ENCODE measurements at places on chromosomes 2 and 18.

DNA sequence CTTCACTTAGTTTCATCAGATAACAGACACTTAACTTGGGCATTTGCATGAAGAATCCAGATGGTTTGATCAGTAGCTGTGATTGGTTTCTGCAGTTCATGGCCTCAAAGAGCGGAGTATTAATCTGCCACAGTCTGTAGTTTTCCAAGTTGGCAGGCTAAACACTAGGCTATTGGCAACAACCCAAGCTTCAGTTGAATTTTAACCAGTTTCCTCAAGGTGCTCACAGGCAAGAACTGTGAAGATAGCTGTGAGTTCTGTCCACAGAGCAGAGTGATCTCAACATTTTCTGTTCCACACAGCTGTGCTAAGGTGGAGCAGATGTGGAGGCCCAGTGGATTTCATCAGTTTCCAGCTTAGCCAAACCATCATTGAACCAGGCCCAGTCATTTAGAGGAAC is 469.5 kb upstream of the LINC00305 start:
- no peak for DNase-seq

- DNase-seq, result no peak
Measured at GRCh38 chr2:107645586-107645985, 181.1 kb upstream of the RGPD4 start.

- no peak for DNase-seq
Measured at GRCh38 chr2:444937-445884, 157.3 kb upstream of the ALKAL2 start.

DNA sequence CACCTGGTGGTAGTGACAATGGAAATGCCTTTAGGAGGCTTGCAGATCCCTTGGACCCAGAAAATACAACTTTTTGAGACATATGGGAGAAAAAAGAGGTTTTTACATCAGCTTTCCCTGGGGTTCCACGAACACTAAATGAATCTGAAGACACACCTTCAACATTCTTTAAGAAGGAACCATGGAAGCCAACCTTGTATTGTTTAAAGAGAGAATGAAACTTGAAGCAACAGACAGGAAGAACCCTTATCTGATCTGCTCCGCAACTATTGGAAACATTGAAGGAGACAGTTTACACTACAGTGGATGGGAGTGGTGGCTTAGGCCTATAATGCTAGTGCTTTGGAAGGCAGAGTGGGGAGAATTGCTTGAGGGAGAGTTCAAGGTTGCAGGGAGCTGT is 190.4 kb downstream of the LAMA1 start:
- DNase-seq, result no peak

- DNase-seq, result no peak
Measured at GRCh38 chr2:203973676-203974075, 37.1 kb downstream of the ICOS start.

- DNase-seq, result no peak
Measured at GRCh38 chr2:181656450-181657291, at the start of gene CERKL. Gene CERKL, minus strand, starts transcription at chr2:181657105. Its CDS starts 99 bp downstream, at chr2:181657006.

DNA sequence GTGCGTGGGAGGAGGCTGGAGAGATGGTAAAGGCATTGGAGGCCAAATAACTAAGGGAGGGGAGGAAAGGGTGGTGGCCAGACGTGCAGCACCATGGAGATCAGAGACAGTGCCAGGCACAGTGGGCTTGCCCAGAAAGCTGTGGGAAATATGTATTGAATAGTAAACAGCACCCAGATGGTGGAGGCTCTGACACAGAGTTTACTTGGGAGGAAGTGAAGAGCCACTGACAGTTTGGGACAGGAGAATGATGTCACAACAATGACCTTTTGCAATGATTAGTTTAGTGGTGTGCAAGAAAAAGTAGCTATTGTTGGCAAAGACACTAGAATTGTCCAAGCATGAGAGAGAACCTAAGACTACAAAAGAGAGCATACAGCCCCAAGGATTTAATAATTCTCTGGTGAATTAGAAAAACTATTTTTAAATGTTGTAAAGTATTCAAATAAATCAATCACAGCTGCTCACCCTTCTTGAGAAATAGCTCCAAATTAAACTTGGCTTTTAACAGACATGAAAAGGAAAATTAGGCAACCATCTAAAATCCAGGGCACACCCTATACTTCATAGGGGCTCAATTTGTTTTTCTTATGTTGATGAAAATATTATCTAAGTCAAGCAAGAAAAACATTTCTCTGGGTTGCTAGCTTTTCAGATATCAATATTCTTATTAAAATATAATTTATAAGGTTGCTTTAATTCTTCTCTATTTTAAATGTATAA is 458.7 kb upstream of the HNRNPA3 start:
- DNase-seq, result no peak

DNA sequence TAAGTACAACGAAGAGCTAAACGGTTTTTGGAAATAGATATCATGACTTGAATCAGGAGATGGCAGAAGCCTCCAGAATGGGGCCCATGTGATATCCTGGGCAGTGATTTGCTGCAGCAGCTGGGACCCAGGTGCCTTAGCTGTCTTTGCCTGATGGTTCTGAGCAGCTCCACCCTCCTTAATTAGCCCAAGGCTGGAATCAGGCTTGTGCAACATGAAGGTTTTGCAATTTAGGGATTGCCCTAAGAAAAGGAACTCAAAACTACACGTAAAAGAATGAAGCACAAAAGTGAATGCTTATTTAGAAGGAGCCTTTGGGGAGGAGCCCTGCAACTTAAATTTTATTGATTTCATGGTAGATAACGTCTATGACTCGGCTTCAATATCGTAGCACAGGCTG is 17.3 kb upstream of the CNDP2 start:
- no peak for DNase-seq

DNA sequence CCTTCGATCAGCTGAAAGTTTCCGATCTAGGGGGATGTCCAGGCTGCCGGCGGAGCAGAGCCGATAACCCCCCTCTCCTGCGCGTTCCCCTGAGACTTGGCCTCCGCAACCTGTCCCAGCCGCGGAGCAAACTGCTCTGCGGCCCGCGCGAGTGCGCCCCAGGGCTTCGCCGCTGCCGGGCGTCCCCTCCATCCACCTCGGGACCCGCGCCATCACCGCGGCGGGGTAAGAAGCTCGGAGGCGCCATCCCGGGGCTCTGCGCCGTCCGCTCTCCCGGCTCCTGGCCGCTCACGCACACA is 990 bp upstream of the GDF7 start:
- DNase-seq, result no peak

GRCh38 chr18:10783941-10784340 is 258.1 kb downstream of the NAPG start:
- DNase-seq, result no peak

- DNase-seq, result no peak
Measured at GRCh38 chr2:64262071-64262470, 117.9 kb upstream of the PELI1 start.

Measured in central memory CD8-positive, alpha-beta T cell (primary cell).